ENCODE measurements at places on chromosomes 7 and 10. TPM values are rescaled to one million over a fixed set of nuclear protein-coding genes. Genes with fewer than 3 reads are reported as not detected.

GRCh38 chr7:76142861-76143260 lies 58.8 kb upstream of the SRRM3 start:
- H3K4me3 ChIP-seq, result no peak overlapping the region
- H3K36me3 ChIP-seq, result no peaks in the 10 kb centered on the region
- no peaks in the 10 kb centered on the region for H3K27me3 ChIP-seq
- H3K4me1 ChIP-seq, result no peaks in the 10 kb centered on the region
- DNase-seq, result no peak

DNA sequence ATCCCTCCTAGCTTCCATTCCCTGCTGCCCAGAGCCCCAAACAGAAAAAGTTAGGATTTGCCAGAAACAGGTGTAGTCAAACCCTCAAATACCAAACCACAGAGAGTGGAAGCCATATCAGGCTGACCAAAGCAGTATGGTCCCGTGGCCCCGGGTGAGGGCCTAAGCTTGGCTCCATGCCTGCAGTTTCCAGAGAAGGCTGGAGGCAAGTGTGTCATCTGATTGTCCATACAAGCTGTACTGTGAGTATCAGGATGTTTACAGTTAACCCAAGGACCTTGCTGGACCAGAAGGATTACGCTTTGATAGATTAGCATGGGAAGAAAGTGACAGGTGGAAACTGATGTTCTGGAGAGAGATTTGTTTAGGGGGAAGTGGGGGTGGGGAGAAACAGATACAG lies 96.3 kb downstream of the PRKAG2 start:
- no peaks in the 10 kb centered on the region for H3K27me3 ChIP-seq
- H3K4me3 ChIP-seq, result no peak overlapping the region
- DNase-seq, result no peak

Gene LAMB1
- 180 TPM for total RNA-seq

Gene AKR1C4
- not detected for total RNA-seq

GRCh38 chr7:20466543-20467021 lies 135.9 kb downstream of the ITGB8 start:
- no peaks in the 10 kb centered on the region for H3K27me3 ChIP-seq
- no peak overlapping the region for H3K27ac ChIP-seq
- no peaks in the 10 kb centered on the region for H3K4me1 ChIP-seq
- H3K4me3 ChIP-seq, result no peak overlapping the region

Gene SPDYE9
- not detected for total RNA-seq

Gene NYAP1
- total RNA-seq, result 4.4 TPM

DNA sequence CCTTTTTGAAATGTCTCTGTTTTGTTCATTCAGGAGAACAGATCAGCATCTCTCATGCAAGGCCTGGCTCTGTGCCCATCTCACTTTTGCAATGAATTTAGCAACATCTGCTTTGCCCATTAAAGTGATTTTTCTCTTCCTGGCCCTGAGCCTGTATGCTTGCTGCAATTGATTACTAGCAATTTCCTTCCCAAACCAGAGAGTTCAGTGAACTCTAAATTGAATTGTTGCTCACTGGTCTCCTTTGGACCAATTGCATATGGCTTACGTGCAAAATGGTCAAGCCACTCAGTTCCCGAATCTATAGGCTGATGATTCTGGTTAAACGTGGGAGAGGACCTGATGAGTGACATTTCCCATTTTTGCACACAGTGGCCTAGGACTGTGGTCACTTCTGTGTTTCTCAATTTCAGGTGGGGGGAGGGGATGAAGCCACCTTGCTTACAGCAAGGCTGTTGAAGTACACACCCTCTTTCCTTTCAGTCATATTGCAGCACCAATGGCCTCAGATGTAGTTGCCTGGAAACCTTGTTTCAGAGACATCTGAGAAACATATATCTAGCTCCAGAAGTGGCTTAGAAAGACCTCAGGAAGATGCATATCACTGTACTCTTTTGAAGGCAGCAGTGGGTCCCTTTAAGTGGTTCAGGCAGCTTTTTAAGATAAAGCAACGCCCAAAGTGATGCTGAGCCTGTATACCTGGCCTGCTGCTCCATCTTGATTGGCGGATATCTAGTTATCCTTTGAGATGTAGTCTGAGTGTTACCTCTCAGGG lies 201.4 kb downstream of the PTEN start:
- H3K27me3 ChIP-seq, result no peaks in the 10 kb centered on the region
- peaks cover 6% of the 10 kb centered on the region for H3K4me1 ChIP-seq
- peak overlapping the region; percentile 29 for H3K27ac ChIP-seq
- no peaks in the 10 kb centered on the region for H3K36me3 ChIP-seq

Gene BLNK
- 3.9 TPM for total RNA-seq

DNA sequence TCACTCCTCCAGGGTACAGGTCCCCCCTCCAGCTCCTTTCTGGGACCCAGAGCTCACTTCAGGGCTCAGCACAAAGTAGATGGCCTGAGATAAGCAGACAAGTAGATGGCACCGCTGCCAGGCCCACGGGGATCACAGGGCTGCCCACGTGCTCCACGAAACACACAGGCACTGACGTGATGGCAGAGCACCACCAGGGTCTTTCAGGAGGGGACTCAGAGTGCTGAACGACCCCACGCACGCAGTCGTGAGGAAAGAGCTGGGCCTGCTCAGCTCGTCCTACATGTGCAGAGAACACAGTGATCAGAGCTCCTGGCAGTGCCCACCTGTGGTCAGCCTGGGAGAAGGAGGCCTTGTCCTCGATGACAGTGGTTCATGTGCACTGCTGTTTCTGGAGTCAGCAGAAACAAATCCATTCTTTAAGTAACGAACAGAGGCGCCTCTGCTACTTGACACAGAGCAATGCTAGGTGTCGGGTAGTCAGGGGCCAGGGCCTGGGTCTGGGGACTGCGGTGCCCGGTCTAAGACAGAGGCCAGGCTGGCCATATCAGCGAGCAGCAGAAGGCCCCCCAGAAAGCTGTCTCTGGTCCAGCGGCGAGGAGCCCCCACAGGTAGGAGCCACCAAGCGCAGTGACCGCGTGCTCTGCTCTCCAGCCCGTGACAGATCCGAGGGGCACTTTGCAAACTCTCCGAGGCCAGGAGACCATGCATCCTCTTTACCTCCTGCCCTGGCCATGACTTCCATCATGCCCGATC lies 129.8 kb upstream of the FAM20C start:
- no peak for DNase-seq
- H3K4me1 ChIP-seq, result no peaks in the 10 kb centered on the region
- no peak overlapping the region for H3K4me3 ChIP-seq
- no peaks in the 10 kb centered on the region for H3K36me3 ChIP-seq
- no peaks in the 10 kb centered on the region for H3K27me3 ChIP-seq

Gene IFIT1B
- 1.1 TPM for total RNA-seq

GRCh38 chr7:148700661-148701064 lies 2.0 kb downstream of the CUL1 start:
- H3K4me1 ChIP-seq, result peaks cover 4% of the 10 kb centered on the region
- DNase-seq, result no peak
- no peaks in the 10 kb centered on the region for H3K27me3 ChIP-seq
- H3K4me3 ChIP-seq, result peak overlapping the region; percentile 67

DNA sequence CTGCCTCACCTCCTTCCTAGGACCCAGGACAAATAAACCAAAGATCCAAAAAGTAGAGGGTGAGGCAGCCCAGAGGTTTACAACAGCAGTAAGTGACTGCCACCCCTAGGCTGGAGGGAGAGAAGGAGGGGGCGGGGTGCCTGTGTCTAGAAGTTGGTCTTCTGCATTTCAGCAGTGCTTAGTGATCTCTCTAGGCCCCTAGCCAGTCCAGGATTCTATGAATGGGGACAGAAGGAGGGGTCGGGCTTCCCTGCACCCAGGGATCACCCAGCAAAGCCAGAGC lies 62.8 kb upstream of the KDM7A start:
- no peak overlapping the region for H3K4me3 ChIP-seq
- no peaks in the 10 kb centered on the region for H3K36me3 ChIP-seq
- no peaks in the 10 kb centered on the region for H3K4me1 ChIP-seq
- no peak for DNase-seq

Gene DPP6
- total RNA-seq, result 4.1 TPM

GRCh38 chr10:45487735-45488134 lies 113.7 kb downstream of the ALOX5 start:
- H3K36me3 ChIP-seq, result no peaks in the 10 kb centered on the region
- no peak for DNase-seq
- no peak overlapping the region for H3K27ac ChIP-seq
- H3K27me3 ChIP-seq, result no peaks in the 10 kb centered on the region

Gene MGAM2
- total RNA-seq, result not detected

DNA sequence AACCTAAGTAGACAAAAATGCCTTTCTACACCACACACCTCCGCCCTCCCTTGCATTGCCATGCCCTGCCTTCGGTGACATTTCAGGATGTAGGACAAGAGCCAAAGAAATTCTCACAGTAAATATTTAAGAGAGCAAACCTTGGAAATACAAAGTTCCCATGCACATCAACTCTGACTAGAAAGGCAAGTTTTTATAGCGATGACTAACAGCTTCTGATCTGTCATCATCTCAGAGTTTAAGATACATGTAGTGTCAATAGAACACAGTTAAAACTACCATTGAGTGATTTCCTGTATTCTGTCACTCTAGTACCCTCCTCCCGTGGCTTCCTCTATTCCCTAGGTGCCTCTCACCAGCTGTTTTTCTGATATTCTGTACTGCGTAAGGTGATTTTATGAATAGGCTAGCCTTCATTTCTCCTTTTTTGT lies 20.7 kb downstream of the SLC16A9 start:
- H3K27me3 ChIP-seq, result no peaks in the 10 kb centered on the region
- no peak for DNase-seq
- H3K36me3 ChIP-seq, result no peaks in the 10 kb centered on the region
- no peak overlapping the region for H3K27ac ChIP-seq
- no peak overlapping the region for H3K4me3 ChIP-seq

DNA sequence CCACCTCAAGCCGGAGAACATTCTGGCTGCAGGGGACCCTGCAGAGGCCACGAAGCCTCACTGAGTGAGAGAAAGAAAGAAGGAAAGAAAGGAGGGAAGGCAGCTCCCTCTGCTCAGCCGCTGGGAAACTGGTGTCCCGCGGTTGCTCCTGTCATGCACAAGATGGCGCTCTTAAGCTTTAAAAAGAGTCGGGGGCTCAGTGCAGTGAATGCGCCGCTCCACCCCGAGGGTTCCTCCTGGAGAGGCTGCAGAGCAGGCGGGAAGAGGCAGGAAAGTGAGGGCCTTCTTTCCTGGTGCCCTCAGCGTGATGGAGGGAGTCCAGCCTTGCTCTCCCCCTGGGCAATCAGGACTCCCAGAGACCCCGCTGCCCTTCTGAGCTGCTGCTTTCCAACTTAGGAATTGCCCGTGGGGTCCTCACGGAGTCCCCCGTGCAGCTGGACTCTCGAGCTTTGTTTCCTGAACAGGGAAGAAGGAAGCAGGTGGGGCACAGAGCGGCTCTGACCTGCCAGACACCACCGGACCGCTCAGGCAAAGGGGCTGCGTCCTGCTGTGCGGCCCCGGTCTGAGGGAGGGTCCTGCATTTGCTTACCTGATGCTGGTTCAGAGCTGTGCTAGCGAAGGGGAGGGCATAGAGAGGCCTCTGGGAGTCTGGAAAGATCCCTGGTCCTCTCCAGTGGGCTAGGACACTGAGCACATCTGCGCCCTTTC lies 141.9 kb upstream of the MKI67 start:
- H3K4me1 ChIP-seq, result no peaks in the 10 kb centered on the region
- no peaks in the 10 kb centered on the region for H3K36me3 ChIP-seq
- DNase-seq, result no peak
- H3K27ac ChIP-seq, result no peak overlapping the region
- no peak overlapping the region for H3K4me3 ChIP-seq

Gene ACSL5
- total RNA-seq, result 11.3 TPM

Measured in uterus (tissue), 4 donors.